ENCODE measurements at places on chromosomes 7 and 10.

DNA sequence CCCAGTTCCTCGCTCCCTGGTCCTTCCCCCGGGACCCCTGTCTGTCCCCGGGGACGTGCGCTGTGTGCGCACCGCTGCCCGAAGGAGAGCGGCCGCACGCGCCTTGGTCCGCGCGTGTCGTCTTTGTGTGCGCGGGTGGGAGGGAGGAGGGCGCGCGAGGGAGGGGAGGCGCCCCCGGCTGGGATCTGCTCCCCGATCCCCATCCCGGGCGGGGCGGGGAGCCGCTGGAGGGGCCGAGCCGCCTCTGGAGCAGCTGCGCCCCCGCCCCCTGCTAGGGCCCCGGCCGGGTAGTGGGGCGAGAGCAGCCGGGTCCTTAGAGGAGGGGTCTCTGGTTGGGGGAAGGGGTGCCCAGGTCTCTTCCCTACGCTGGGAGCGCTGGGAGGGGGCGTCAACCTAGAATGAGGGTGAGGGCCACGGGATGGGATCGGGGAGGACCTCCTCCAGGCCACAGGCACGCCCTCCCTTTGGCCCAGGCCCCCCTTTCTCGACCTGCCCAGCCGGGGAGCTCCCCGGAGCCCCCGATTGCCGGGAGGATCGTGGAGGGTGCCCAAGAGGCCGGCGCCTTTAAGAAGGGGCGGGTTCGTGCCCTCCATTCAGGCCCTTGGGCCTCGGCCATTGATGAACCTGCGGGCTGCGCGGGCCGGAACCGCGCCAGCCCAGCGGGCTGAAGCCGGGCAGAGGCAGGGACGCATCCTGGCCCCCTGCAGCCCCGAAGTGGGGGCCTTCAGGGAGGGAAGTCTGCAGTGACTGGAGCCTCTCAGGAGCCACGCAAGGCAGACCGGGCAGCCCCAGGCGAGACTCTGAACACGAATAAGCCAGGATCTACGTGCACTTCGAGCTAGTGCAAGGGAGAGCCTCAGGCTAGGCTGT is 678 bp downstream of the SH2B2 start:
- no peak for DNase-seq

- DNase-seq, result no peak
Measured at GRCh38 chr10:11560076-11560709, 51.3 kb downstream of the USP6NL start.

DNA sequence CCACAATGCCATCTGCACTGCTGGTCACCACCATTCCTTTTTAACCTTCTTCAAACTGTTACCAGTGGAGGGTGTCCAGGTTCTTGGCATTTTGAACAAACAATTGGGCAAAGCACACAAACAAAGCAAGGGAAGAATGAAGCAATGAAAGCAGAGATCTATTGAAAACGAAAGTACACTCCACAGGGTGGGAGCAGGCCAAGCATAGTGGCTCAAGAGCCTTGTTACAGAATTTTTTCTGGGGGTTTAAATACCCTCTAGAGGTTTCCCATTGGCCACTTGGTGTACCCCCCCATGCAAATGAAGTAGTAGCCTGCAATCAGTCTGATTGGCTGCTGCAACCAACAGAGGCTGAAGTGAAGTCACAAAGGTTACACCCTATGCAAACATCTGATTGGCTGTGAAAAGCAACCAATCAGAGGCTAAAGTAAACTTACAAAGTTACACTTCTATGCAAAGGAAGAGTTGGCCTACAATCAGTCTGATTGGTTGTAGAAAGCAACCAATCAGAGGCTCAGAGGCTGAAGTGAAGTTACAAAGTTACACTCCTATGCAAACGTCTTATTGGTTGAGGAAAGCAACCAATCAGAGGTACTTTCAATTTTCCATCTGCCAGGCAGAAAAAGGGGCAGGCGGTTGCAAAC is 103.2 kb upstream of the WAC start:
- no peak for DNase-seq

- DNase-seq, result no peak
Measured at GRCh38 chr10:22159979-22160378, 57.8 kb downstream of the EBLN1 start.

- no peak for DNase-seq
Measured at GRCh38 chr10:97016728-97017473, 168.9 kb downstream of the SLIT1 start.

DNA sequence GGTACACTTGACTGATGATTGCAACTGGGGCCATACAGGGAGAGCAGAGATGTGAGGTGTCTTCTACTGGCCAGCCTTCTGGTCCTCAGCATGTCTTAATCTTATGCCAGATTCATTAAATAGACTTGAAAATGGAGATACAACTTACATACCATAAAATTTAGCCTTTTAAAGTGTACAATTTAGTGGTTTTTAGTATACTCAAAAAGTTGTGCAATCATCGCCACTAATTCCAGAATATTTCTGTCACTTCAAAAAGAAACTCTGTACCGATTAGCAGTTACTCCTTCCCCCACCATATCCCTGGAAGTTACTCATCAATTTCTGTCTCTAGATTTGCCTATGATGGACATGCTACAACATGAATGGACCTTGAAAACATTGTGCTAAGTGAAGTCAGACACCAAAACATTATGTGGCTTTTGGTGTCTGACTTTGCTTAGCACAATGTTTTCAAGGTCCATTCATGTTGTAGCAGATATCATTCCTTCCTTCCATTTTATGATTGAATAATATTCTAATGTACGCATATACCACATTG is 53.0 kb downstream of the SH2D4B start:
- no peak for DNase-seq

- no peak for DNase-seq
Measured at GRCh38 chr10:74955796-74956195, 129.4 kb downstream of the KAT6B start.

- no peak for DNase-seq
Measured at GRCh38 chr10:112087953-112088456, 95.6 kb downstream of the GPAM start.

- DNase-seq, result no peak
Measured at GRCh38 chr7:158532093-158532627, 55.5 kb downstream of the PTPRN2 start.

DNA sequence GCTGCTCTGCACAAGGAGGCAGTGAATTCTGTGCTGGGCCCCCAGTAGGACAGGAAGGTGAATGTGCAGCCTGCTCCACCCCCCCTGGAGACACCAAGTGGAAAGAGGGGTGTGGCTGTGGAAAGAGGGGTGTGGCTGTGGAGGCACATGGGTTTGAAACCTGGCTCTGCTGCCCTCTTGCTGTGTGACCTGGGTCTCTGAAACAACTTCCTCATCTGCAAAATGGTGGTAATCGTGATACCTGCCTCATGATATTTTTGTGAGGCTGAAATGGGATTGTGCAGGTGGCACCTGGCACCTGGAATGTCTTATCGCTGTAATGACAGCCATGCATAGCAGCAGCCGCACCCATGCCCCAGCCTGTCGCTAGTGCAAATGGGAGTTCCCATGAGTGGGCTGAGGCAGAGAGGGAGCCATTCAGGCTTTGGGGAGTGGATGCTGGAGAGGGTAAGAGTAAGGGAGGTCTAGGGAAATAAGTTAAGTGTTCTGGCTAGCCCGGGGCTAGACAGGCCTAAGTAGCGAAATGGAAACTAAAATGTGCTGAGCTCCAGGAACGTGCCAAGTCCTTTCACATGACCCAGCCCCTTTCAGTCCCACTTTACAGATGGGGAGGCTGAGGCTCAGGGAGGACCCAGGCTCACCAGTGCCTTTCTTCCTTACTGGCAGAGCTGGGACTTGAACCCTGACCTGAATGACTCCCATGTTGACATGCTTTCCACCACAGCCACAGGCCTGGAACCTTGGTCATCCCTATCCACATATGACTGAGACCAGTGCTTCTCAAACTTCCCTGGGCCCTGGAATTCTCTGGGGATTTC is 35.0 kb downstream of the C10orf105 start:
- no peak for DNase-seq

- no peak for DNase-seq
Measured at GRCh38 chr7:36562121-36562520, 162.2 kb downstream of the AOAH start.

DNA sequence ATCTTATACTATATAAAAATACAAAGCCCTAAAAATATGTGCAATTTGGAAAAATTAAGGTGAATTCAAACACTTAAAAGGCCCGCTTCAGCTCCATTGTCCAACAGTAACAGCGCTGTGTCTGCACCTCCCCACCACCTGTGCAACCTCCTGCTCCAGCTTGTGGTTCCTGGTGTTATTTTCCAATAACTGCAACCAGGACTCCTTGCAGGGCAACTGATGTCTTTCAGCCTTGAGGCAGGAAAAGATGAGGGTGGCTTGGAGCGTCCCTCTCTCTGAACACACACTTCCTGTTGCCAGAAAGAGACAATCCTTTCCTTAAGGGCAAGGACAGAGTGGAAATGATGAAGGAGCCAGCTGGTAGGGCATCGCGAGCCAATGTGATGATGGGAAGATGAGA is 336.0 kb downstream of the GLRX3 start:
- no peak for DNase-seq

DNA sequence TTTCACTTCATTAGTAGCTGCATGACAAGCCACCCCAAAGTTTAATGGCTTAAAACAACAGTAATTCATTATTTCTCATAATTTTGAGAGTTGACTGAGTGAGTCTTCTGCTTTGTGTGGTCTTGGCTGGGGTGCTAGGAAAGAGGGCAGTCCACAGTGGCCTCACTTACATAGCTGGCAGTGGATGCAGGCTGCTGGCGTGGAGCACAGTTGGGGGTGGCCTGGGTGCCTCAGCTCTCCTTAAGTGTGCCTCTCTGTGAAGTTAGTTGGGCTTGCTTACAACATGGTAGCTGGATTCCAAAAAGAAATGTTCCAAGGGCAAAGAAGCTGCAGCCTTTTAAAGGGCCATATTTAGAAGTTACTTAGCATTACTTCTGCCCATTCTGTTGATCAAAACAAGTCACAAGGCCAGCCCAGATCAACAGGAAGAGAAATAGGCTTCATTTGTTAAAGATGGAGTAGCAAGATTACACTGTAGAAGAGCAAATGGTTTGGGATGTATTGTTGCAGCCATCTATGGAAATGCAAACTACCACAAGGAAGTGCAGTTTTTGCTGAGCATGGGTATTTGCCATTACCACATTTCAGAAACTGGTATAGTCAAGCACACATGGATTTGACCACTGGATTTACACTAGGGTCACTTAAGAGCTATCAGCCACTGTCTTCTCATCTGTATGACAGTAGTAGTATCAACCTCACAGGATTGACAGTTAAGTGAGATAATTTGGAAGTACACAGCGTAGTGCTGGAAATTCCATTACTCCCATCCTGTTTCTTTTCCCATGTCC is 33.6 kb downstream of the ZEB1 start:
- no peak for DNase-seq

- DNase-seq, result no peak
Measured at GRCh38 chr10:69865450-69865849, 63.7 kb downstream of the COL13A1 start.

- no peak for DNase-seq
Measured at GRCh38 chr10:88347022-88347421, 236.1 kb downstream of the RNLS start.

- DNase-seq, result no peak
Measured at GRCh38 chr7:137734221-137734620, 112.6 kb downstream of the DGKI start.

DNA sequence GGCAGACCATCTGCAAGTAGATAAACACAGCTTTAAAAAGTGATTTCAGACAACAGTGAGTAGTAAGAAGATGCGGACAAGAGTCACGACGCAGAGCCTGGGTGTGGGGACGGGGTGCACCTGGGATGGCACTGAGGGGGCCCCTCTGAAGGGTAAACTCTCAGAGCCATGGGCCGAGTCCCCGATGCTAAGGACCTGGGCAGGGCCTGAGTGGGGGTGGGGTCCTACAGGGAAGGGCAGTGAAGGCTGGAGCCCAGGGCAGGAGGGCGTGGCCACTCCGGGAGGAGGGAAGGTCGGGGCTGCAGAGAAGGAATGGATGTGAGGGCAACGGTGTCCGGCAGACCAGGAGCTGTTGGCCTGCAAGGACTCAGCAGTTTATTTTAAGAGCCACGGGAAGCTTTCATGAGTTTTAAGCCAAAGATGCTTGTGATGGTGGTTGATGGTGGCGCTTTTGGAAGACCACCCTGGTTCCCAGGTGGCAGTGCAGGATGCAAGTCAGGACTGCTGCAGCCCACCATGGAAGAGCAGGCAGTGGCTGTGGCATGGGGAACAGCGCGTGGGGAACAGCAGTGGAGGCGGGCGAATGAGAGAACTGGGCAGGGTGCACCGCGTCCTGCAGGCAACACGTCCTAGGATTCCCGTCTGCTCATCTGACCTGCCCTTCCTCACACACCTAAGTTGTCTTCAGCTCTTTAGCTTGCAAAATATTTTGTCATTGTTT is 296.8 kb downstream of the DNAJB6 start:
- no peak for DNase-seq

DNA sequence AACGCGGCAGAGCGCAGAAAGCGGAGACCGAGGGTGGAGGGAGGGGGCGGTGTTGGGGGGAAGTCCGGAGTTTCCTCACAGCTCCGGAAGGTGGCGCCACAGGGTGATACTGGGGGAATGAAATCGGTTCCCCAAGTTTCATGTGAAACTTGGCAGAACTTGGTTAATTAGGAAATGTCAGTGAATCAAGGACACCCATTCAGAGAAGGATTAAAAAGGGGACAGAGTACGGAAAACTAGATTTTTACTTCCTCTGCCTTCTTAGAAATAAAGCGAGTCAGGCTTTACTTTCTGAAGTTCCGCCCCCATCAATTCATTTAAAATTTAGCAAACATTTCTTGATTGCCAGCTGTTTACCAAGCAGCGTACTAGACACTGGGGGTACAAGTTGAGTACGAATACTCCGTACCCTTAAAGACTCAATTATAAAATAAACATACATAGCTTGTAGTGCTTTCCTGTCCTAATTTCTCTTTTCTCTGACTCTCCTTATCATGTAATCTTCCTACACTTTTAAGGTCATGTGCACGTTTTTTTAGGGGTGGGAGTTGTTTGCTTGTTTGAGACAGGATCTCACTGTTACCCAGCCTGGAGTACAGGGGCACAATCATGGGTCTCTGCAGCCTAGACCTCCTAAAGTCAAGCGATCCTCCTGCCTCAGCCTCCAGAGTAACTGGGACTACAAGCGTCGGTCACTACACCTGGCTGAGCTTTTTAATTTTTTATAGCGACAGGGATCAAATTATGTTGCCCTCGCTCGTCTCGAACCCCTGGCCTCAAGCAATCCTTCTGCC is 644 bp upstream of the ABI1 start:
- DNase-seq, result no peak

- no peak for DNase-seq
Measured at GRCh38 chr10:124875596-124875995, 66.3 kb upstream of the ZRANB1 start.

GRCh38 chr7:30183749-30184369 is 49.1 kb downstream of the MTURN start:
- DNase-seq, result no peak

GRCh38 chr10:60679388-60679990 is 98.8 kb upstream of the CDK1 start:
- DNase-seq, result no peak

GRCh38 chr7:44415510-44415909 is 74.9 kb downstream of the NUDCD3 start:
- no peak for DNase-seq

DNA sequence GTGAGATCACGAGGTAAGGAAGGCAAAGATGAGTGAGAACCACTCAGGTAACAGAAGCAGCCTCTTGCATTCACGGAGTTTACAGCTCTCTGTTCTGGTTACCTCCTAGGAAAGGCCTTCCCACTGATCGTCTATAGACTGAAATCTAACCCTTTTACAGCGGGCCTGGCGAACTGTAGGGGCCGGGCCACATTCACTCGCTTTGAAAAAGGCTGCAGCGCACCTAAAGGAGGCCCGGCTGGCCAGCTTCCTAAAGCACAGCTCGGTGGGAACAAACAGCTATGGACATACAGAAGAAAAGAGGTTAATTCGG is 565 bp downstream of the ATP5MK start:
- no peak for DNase-seq

- no peak for DNase-seq
Measured at GRCh38 chr10:123552760-123553554, 113.2 kb upstream of the GPR26 start.

GRCh38 chr7:116678780-116679179 is 6.8 kb downstream of the MET start:
- DNase-seq, result no peak

Data from posterior cingulate gyrus (tissue), 11 donors.